Lung (tissue), 17 donors: ENCODE measurements at places on chromosomes 4 and X. TPM values are rescaled to one million over a fixed set of nuclear protein-coding genes. Genes with fewer than 3 reads are reported as not detected.

ATP1B4 gene
- polyA plus RNA-seq = not detected

GPR82 gene
- polyA plus RNA-seq = 0.24 TPM

PDE5A gene
- 3.8 TPM for polyA plus RNA-seq

MMAA gene
- 14.0 TPM for polyA plus RNA-seq

DGAT2L6 gene
- polyA plus RNA-seq = not detected

CTAG2 gene
- polyA plus RNA-seq = not detected

NELFA gene
- 18.2 TPM for polyA plus RNA-seq

MAGEC2 gene
- not detected for polyA plus RNA-seq

CNKSR2 gene
- polyA plus RNA-seq = 0.74 TPM

MAGED1 gene
- polyA plus RNA-seq = 38.3 TPM

RHOXF2 gene
- not detected for polyA plus RNA-seq

PRR32 gene
- polyA plus RNA-seq = not detected

SLC34A2 gene
- polyA plus RNA-seq = 727 TPM

MTCP1 gene
- 7.6 TPM for polyA plus RNA-seq
